Neural crest cell (in vitro differentiated cells): ENCODE measurements at places on chromosomes 4 and X. TPM values are rescaled to one million over a fixed set of nuclear protein-coding genes. Genes with fewer than 3 reads are reported as not detected.

DNA sequence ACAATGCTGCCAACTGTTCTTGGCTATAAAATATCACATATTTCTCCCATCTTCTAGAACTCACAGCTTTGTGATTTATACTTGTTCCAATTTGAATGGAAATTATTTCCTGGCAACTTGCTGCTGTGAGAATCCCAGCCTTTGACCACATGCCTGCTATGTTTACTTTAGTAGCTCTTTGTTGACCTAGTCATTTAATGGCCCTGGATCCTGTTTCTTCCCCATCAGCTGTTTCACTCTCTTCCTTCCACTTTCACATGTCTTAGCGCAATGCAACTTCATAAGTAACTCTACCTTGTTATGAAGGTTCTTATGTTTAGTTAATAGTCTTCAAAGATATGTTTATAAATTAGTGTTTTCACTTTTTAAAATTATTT is 1973.6 kb upstream of the AGA start:
- no peak for DNase-seq
- H3K27ac ChIP-seq = no peak overlapping the region
- H3K36me3 ChIP-seq = no peaks in the 10 kb centered on the region
- no peaks in the 10 kb centered on the region for H3K4me1 ChIP-seq

- H3K4me3 ChIP-seq = no peak overlapping the region
- H3K36me3 ChIP-seq = no peaks in the 10 kb centered on the region
- H3K27ac ChIP-seq = no peak overlapping the region
- peaks cover 85% of the 10 kb centered on the region for H3K27me3 ChIP-seq
- H3K4me1 ChIP-seq = peaks cover 10% of the 10 kb centered on the region
Measured at GRCh38 chr4:56658528-56658927, 22.6 kb downstream of the HOPX start.

- peaks cover 46% of the 10 kb centered on the region for H3K4me1 ChIP-seq
- H3K27me3 ChIP-seq = no peaks in the 10 kb centered on the region
- H3K4me3 ChIP-seq = peak overlapping the region; percentile 77
- H3K36me3 ChIP-seq = peaks cover 12% of the 10 kb centered on the region
- H3K27ac ChIP-seq = no peak overlapping the region
- DNase-seq = no peak
Measured at GRCh38 chrX:68833448-68833805, 4.6 kb downstream of the EFNB1 start.

Gene NHSL2
- total RNA-seq = 9.9 and 10.8 TPM in 2 replicates

Gene PWWP3B
- total RNA-seq = 1.0 and 1.1 TPM in 2 replicates

- H3K4me1 ChIP-seq = peaks cover 78% of the 10 kb centered on the region
- no peaks in the 10 kb centered on the region for H3K27me3 ChIP-seq
- H3K36me3 ChIP-seq = peaks cover 2% of the 10 kb centered on the region
- peak overlapping the region; percentile 87 for H3K4me3 ChIP-seq
- peak overlapping the region; percentile 99 for H3K27ac ChIP-seq
- no peak for DNase-seq
Measured at GRCh38 chr4:153207027-153207426, 2.8 kb downstream of the TRIM2 start.

- no peaks in the 10 kb centered on the region for H3K4me1 ChIP-seq
- no peak overlapping the region for H3K27ac ChIP-seq
- DNase-seq = peak; percentile 52
- no peak overlapping the region for H3K4me3 ChIP-seq
Measured at GRCh38 chrX:129360175-129360574, 163.1 kb downstream of the SMARCA1 start.

- no peak for DNase-seq
- peaks cover 36% of the 10 kb centered on the region for H3K4me1 ChIP-seq
- H3K27ac ChIP-seq = peak overlapping the region; percentile 24
- peak overlapping the region; percentile 35 for H3K4me3 ChIP-seq
Measured at GRCh38 chr4:134622199-134622598, 420.6 kb upstream of the PABPC4L start.

GRCh38 chr4:39510348-39510929 is 16.8 kb downstream of the UGDH start:
- DNase-seq = no peak
- H3K36me3 ChIP-seq = peaks cover 9% of the 10 kb centered on the region
- H3K27me3 ChIP-seq = no peaks in the 10 kb centered on the region
- H3K4me3 ChIP-seq = no peak overlapping the region

DNA sequence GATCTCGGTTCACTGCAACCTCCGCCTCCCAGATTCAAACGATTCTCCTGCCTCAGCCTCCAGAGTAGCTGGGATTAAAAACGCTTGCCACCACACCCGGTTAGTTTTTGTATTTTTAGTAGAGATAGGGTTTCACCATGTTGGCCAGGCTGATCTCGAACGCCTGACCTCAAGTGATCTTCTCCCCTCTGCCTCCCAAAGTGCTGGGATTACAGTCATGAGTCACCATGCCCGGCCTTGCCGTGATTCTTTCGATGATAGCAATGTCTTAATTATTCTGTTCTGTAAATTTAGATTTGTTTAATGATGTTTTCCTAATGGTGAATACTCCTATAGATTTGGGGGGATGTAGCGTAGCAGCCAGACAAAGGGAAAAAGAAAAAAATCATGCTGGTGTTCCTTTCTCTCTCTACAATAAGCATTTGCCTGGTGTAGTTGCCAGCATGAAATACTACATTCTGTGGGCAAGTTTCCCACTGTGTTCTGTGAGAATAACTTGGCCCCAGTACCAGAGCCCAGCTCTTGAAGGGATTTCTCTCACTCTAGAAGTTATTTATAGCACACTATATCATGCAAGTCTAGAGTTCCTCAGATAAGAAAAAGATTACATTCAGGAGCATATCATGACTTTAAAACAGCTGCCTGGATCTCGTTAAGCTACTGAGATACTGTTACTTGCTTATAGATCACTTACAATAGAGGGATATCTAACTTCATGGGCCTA is 15.4 kb downstream of the NIPAL1 start:
- no peaks in the 10 kb centered on the region for H3K4me1 ChIP-seq
- H3K27ac ChIP-seq = no peak overlapping the region
- H3K4me3 ChIP-seq = no peak overlapping the region

GRCh38 chr4:26284536-26284935 is 36.3 kb upstream of the RBPJ start:
- no peaks in the 10 kb centered on the region for H3K27me3 ChIP-seq
- H3K4me1 ChIP-seq = no peaks in the 10 kb centered on the region
- DNase-seq = no peak
- no peaks in the 10 kb centered on the region for H3K36me3 ChIP-seq
- no peak overlapping the region for H3K27ac ChIP-seq

DNA sequence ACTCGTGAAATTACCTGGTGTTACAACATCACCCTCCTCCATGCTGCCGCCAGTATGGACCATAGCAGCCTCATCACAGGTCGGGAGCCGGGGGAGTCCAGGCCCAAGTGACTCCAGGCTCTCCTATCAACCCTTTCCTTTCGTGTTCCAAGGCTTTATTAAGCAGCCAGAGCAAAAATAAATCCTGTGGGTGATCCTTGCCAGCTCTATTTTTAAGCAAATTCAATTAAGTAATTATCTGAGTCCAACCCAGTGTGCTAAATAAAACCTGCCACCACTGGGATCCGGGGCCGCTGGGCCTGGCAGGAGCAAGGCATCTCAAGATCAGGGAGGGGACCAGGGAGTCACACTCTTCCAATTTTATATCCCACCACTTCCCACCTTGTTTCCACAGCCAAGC is 80.7 kb upstream of the PRPS1 start:
- H3K36me3 ChIP-seq = no peaks in the 10 kb centered on the region
- H3K27ac ChIP-seq = no peak overlapping the region
- no peaks in the 10 kb centered on the region for H3K27me3 ChIP-seq
- H3K4me1 ChIP-seq = peaks cover 6% of the 10 kb centered on the region

- H3K36me3 ChIP-seq = no peaks in the 10 kb centered on the region
- H3K4me1 ChIP-seq = peaks cover 36% of the 10 kb centered on the region
- DNase-seq = no peak
- H3K4me3 ChIP-seq = peak overlapping the region; percentile 89
- H3K27me3 ChIP-seq = peaks cover 17% of the 10 kb centered on the region
Measured at GRCh38 chr4:41217020-41217333, 2.6 kb upstream of the APBB2 start.

Gene GPRASP2
- 20.3 and 20.9 TPM in 2 replicates for total RNA-seq

Gene ADAMTS3
- total RNA-seq = 2.7 and 3.0 TPM in 2 replicates

Gene ADGRG2
- 0.20 and 0.21 TPM in 2 replicates for total RNA-seq

DNA sequence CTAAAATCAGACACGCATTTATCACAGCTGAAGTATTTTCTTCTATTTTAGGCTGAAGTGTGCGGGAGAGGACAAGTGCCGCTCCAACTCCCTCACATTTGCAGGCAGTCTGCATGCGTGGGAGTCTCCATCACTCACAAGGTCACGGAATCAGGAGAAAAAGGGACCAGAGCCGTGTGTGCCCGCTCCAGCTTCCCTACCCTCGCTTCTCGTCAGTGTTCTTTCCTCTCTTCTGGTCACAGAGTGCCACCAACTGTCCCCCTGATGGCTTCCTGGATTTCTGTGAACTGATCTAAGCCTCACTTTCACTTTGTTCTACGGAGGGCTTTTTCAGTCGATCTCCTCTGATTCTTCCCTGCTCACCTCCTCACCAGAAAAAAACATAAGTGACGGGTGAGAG is 407.4 kb upstream of the AADAT start:
- DNase-seq = no peak
- H3K27ac ChIP-seq = no peak overlapping the region
- H3K27me3 ChIP-seq = no peaks in the 10 kb centered on the region
- no peaks in the 10 kb centered on the region for H3K36me3 ChIP-seq
- no peaks in the 10 kb centered on the region for H3K4me1 ChIP-seq

DNA sequence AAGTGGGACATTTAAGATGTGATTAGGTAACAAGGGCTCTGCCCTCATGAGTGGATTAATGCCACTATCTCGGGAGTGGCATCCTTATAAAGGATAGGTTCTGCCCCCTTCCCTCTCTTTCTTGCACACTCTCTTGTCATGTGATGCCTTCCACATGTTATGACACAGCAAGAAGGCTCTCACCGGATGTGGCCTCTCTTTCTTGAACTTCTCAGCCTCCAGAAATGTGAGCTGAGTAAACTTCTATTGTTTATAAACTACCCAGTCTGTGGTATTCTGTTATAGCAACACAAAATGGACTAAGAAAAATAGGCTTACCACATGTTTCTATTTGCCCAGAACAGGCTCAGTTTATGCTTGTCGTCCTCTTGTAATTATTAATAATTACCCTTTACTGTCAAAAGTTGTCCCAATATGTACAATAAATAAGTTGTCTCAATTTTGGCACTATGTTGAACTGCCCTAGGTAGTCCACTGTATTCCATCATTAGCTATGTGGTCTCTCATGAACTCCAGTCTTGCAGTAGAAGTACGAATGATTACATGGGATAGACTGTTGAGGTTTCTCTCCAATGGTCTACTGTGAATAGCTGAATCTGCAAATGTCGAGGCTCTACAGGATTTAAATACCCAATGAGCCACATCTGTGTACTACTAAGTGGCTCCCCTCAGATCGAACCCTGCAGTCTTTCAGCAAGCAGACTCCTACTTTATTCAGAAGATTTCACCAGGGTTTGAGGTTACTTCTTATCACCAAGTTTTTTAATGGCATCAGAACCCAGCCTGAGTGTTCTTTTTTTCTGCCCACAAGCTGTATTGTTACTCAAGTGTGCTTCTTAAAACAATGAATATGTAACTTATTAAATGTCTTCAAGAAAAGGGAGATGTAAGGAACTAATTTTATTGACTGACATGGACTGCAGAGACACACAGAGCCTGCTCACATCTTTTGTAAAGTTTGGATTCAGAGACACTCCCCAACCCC is 102.0 kb upstream of the LEF1 start:
- no peaks in the 10 kb centered on the region for H3K4me1 ChIP-seq
- no peak for DNase-seq
- H3K4me3 ChIP-seq = no peak overlapping the region
- H3K27ac ChIP-seq = no peak overlapping the region
- H3K27me3 ChIP-seq = no peaks in the 10 kb centered on the region
- H3K36me3 ChIP-seq = peaks cover under 1% of the 10 kb centered on the region

DNA sequence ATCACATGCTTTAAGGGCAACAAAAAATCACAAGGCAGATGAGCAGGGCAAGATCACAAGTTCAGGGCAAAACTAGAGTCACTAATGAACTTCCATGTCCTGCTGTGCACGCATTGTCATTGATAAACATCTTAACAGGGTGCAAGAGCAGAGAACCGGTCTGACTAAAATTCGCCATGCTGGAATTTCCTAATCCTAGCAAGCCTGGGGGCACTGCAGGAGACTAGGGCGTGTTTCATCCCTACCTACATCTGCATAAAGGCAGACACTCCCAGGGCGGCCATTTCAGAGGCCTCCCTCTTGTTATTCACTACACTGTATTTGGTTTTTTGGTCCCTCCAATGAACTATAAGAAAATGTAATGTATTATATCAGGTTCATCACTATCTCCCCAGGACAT is 203.6 kb downstream of the ARHGEF9 start:
- H3K27ac ChIP-seq = no peak overlapping the region
- no peaks in the 10 kb centered on the region for H3K36me3 ChIP-seq
- no peaks in the 10 kb centered on the region for H3K4me1 ChIP-seq
- DNase-seq = no peak
- no peak overlapping the region for H3K4me3 ChIP-seq

Gene KCND1
- total RNA-seq = 1.2 TPM in 2 replicates

Gene MOSPD2
- total RNA-seq = 10.2 and 11.5 TPM in 2 replicates

- H3K36me3 ChIP-seq = peaks cover 21% of the 10 kb centered on the region
- no peak overlapping the region for H3K27ac ChIP-seq
- no peak for DNase-seq
- H3K4me3 ChIP-seq = no peak overlapping the region
Measured at GRCh38 chrX:135327299-135327698, 18.0 kb downstream of the ETDC start.

Gene FMR1NB
- not detected in 2 replicates for total RNA-seq

- H3K4me3 ChIP-seq = peak within 1 kb of the TSS; percentile 89
- no peaks in the 10 kb centered on the region for H3K36me3 ChIP-seq
- H3K4me1 ChIP-seq = peaks cover 16% of the 10 kb centered on the region
- peaks cover 62% of the 10 kb centered on the region for H3K27me3 ChIP-seq
- DNase-seq = peak; percentile 64
- no peak within 1 kb of the TSS for H3K27ac ChIP-seq
Measured at GRCh38 chr4:174828845-174829701, at the start of gene GLRA3. Gene GLRA3 (minus strand): TSS chr4:174829247. CDS start chr4:174828811, 436 bp downstream.

- DNase-seq = no peak
- no peaks in the 10 kb centered on the region for H3K27me3 ChIP-seq
- no peak overlapping the region for H3K4me3 ChIP-seq
- no peak overlapping the region for H3K27ac ChIP-seq
- H3K36me3 ChIP-seq = no peaks in the 10 kb centered on the region
Measured at GRCh38 chr4:43835869-43836268, 612.7 kb downstream of the KCTD8 start.

DNA sequence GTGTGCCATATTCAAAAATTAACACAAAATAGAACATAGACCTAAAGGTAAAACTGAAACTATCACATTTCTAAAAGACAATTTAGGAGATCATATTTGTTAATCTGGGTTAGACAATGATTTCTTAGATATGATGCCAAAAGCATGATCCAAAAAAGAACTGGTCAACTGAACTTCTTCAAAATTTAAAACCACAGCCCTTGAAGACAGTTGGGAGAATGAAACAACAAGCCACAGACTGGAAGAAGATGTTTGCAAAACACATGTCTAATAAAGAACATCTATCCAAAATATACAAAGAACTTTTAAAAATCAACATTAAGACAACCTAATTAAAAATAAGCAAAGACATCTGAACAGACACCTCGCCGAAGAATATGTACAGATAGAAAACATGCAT is 19.5 kb downstream of the COMMD8 start:
- no peak overlapping the region for H3K27ac ChIP-seq
- H3K4me3 ChIP-seq = no peak overlapping the region
- no peak for DNase-seq
- H3K4me1 ChIP-seq = no peaks in the 10 kb centered on the region
- H3K36me3 ChIP-seq = peaks cover 15% of the 10 kb centered on the region

GRCh38 chrX:32137525-32137924 is 1065.7 kb upstream of the FTHL17 start:
- H3K4me3 ChIP-seq = no peak overlapping the region
- no peak overlapping the region for H3K27ac ChIP-seq
- peak; percentile 22 for DNase-seq
- H3K36me3 ChIP-seq = no peaks in the 10 kb centered on the region
- no peaks in the 10 kb centered on the region for H3K4me1 ChIP-seq

Gene TENM3
- 43.9 and 46.9 TPM in 2 replicates for total RNA-seq

Gene ZFYVE28
- 1.2 and 1.4 TPM in 2 replicates for total RNA-seq
